Effector memory CD4-positive, alpha-beta T cell (primary cell): ENCODE measurements at places on chromosomes 12 and 14.

DNA sequence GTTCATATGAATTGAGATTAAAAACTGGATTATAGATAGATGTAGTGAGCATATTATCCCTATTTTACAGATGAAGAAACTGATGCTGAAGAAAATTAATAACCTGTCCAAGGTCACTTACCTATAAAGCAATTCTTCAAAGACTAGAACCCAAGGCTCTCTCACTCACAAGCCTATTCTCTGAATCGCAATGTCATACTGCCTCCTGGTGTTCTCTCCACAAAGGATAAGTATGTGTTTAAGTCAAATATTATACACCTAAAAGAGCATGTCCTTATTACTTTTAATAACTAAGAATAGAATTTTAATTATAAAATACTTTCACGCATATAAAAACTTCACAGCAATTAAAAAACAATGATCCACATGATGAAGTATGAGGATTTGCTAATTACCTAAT lies 721.3 kb upstream of the USP15 start:
- no peak for DNase-seq

DNA sequence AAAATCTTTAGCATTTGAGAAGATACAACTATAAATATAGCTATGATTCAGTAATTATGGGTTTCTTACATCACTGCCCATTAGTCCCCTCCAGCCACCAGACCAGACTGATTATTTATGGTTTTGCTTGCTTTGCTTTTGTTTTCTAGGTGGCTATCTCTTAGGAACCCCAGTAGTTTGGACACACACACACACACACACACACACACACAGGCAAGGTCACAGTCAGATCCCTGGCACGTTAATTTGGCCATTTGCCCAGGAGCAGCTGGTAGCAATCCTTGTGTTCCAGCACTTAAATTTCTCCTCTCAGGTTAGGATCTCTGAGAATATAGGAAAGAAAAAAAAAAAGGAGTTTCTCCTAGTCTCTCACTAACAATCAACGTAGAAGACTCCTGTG lies 90.2 kb upstream of the RESF1 start:
- no peak for DNase-seq

DNA sequence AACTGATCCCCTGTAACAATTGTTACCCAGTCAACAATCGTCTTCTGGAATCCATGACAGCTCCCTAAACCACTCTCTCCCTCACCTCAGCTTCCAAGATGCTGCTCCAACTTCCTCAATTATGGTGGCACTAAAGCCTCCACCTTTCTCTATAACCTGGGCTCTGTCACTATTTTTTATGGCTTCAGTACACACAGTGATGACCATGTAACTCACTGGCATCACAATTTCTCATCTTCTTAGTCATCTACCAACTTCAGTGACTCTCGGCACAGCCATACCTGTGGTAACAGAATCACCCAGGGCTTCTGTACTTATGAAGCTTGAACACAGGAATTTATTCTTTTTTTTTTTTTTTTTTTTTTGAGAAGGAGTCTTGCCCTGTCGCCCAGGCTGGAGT lies 32.0 kb upstream of the NPAS3 start:
- DNase-seq = no peak

GRCh38 chr14:106518054-106518943 lies 991.9 kb downstream of the TMEM121 start:
- DNase-seq = peak; percentile 75

- DNase-seq = no peak
These were observed 95.1 kb upstream of the COCH start for GRCh38 chr14:30779210-30779609.

DNA sequence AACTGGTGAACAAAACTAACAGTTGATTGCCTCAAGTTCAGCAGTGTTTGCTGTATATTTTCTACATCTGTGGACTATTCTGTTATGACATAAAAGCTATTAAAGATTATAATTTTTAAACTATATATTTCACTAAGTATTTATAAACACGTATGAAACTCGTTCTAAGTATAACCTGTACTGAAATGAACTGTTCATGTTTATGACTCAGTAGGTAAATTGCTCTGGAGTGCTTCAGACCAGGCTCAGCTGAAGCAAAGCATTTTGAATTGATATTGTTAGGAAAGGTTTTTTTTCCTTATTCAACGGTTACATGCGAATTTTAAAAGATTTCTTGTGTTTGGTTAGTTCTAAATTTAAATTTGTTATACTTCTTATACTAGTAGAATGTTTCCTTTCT lies 151.3 kb downstream of the RAD51B start:
- DNase-seq = no peak

- DNase-seq = no peak
These were observed 99.5 kb downstream of the SYNE2 start for GRCh38 chr14:63952053-63952932.

DNA sequence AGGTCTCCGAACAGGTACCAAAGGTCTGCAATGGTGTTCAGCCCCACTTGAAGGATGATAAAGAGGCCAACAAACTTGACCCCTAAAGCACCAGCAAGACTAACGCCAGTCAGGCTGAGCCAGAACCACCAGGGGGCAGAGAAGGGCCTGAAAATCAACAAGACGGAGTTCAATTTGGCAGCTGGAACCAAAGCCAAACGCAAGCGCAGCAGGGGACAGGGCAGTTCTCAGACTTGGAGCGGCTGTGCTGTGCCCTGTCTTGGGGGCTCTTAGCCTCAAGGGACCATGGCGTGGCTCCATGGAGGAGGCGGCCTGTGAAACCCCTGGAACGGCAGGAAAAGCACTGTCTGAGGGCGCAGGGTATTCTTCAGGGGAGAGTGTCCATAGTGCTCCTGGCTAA lies 19.6 kb downstream of the POMT2 start:
- DNase-seq = peak; percentile 27

DNA sequence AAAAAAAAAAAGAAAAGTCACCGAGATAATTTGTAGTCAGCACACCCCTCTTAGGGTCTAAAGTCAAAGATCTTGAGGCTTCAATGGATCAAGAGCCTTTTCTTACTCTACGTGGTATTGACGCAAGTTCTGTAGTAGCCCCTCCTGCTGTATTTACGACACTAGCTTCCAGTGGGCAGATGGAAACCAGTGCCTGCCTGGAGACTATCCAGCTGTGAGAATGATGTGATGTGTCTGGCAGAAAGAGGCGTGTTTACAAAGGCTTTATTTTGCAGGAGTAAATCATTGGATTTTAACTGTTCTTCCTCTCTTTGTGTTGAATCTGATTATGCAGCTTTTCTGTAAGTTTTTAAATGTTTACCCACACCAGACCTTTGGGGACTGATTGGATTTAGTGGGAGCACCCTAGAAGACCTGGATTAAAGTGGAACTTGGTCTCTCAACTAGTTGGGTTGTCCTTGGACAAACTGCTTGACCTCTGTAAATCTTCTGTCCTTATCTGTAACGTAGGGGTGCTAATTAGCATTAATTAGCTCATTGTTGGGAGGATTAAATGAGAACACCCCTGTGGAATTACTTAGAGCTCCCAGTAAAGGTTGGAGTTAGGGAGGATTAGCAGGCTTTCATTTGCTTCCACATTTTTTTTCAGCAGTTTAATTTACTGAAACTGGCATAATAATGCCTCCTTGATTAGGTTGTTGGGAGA lies 72.4 kb downstream of the RASSF3 start:
- no peak for DNase-seq

GRCh38 chr12:114275932-114276785 lies 129.8 kb downstream of the TBX5 start:
- DNase-seq = no peak

- no peak for DNase-seq
These were observed 11.0 kb downstream of the DLST start for GRCh38 chr14:74892745-74893144.

DNA sequence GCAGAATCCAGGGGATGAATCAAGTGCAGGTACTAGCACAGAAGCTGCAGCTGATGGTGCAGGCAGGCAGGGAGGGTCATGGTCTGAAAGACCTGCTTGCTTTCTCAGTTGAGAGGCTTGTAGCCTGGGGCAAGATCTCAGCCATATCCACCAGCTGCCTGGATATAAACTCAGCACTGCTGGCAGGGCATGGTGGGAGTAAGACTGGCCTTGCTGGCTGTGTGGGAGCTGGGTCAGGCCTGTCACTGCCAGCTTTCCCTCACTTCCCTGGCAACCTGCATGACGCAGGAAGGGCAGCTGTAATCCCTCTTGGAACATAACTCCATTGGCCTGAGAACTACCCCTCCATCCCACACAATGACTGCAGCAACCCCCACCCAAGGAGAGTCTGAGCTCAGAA lies 230.1 kb downstream of the ANO6 start:
- DNase-seq = no peak

GRCh38 chr14:56333359-56334292 lies 215.4 kb downstream of the PELI2 start:
- DNase-seq = no peak

- no peak for DNase-seq
These were observed 102.1 kb upstream of the DAAM1 start for GRCh38 chr14:59086241-59086882.

DNA sequence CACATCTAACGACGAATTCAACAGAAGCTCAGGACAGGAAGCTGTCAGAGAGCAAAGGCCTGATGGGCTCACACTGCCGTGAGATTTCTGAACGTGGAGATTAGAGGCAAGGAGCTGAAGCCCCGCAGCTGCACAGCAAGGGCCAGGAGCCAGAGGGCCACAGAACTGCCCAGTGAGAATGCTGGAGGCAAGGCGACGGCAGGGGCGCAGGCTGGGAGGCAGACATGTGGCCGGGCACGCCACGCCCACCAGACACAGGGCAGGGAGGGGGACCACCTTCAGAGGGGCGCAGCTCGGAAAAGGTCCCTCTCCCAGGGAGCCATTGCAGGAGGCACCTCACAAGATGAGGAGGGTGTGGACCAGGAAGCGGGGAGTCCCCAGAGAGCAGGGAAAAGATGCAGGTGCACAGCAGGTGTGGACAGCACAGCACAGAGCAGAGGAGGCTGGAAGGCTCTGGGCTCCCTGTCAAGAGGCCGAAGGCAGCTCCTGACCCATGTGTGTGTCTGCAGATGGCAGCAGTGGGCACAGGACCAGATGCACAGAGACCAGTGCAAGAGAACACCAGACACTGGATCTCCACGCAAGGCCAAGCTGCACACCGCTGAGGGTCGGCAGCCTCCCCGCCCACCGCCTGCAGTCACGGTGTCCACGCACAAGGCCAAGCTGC lies 23.0 kb downstream of the BTBD6 start:
- no peak for DNase-seq

DNA sequence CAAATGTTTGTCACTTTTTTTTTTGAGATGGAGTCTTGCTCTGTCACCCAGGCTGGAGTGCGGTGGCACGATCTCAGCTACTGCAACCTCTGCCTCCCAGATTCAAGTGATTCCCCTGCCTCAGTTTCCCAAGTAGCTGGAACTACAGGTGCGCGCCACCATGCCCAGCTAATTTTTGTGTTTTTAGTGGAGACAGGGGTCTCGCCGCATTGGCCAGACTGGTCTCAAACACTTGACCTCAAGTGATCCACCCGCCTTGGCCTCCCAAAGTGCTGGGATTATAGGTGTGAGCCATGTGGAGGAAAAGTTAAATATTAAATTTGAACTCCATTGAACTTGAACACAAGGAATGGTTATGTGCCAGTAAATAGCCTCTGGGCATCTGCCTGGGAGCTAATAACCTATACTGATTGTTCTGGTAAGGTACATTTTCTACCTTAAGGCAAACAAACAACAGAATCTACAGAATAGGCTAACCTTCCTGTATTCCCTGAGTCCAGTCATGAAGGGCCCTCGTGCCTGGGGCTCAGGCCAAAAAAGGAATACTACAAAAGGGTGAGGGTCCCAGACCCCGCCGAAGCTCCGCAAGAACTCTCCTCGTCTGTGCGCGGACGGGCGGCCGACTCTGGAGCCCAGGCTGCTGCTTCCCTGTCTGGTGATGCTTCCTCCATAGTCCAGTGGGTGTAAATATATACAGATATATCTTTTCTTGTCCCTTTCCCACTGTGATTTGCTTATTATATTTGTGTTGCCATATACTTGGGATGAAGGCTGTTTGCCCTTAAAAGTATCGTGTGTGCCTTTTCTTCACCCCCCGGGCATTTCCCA lies 74.0 kb upstream of the EIF5 start:
- no peak for DNase-seq

GRCh38 chr12:24360907-24361306 lies 411.4 kb upstream of the SOX5 start:
- no peak for DNase-seq

- no peak for DNase-seq
These were observed 21.3 kb downstream of the LRRIQ1 start for GRCh38 chr12:85057370-85057963.

- peak; percentile 66 for DNase-seq
These were observed 434.7 kb downstream of the FUT8 start for GRCh38 chr14:65847075-65847847.

DNA sequence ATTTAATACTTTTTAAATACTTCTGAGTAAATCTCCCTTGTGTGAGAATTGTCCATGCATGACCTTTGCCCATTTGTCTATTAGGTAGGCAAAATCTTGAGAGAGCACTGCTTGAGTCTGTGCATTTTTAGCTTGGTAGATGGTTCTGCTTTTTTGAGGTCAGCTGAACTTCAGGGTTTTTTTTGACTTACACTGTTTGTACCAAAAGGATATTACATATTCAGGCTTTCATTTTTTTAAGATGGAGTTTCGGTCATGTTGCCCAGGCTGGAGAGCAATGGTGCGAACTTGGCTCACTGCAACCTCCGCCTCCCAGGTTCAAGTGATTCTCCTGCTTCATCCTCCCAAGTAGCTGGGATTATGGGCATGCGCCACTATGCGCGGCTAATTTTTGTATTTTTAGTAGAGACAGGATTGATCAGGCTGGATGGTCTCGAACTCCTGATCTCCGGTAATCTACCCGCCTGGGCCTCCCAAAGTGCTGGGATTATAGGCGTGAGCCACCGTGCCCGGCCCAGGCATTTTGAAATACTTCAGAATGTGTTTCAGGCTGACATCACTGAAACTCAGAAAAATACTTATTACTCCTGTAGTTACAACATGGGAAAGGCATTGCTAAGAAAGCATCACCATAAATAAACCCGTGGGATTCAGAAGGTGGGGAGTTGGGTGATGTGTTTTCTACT lies 11.1 kb downstream of the RASSF3 start:
- no peak for DNase-seq

DNA sequence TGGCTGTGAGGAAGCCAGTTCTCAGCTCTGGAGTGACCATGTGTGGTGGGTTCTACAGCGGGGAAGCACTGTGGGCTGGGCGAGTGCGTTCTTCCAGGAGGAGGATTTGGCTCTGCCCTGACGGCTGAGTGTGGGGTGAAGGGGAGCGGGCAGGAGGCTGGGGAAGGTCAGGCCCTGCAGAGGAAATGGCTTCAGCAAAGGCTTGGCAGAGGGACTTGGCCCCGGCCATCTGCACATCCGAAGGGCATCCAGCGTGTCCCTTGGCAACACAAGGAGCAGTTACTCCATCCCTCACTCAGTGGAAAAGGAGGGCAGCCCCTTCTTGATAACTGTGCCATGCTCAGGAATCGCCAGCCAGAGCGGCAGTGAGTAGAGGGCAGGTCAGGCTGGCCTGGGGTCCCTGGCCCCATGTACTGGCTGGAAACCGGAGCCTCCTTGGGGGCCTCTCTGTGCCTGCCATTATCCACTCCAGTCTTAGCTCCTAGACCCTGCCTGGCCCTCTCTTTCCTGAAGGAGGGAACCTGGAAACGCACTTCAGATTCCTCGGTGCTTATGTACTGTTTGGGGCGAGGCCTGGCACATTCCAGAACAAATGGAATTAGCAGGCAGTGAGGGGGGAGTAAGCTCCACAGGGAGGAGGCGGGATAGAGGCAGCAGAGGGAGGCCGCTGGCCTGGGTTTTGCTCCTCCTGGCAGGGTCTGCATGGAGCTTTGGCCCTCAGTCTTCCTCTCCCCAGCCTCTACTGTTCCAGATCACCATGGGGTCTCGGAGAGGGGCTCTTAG lies 133.6 kb upstream of the NCOR2 start:
- DNase-seq = no peak

- DNase-seq = no peak
These were observed 9.2 kb downstream of the ARHGAP9 start for GRCh38 chr12:57470286-57470969.
